GM12892 (cell line): ENCODE measurements at places on chromosomes 5 and 9.

- DNase-seq: no peak
These were observed 5.9 kb downstream of the MYMK start for GRCh38 chr9:133518706-133519449.

DNA sequence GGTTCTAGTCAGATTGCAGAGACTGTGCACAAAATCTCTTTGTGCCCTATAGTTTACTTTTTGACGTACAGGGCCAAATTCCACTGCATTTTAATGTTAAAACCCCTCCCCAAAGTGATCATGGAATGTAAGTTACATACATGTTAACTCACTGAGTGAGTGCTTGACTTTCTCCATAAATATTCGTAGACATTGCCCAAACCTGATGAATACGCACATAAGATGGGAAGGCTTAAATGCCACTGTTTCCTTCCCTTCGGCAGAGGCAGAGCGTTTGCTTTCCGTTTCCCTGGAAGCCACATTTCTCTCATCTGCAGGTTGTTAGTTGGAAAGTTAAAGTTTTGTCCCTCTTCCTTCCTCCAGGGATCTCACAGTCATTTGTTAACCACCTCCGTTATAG lies 286.2 kb downstream of the MCTP1 start:
- DNase-seq: no peak

DNA sequence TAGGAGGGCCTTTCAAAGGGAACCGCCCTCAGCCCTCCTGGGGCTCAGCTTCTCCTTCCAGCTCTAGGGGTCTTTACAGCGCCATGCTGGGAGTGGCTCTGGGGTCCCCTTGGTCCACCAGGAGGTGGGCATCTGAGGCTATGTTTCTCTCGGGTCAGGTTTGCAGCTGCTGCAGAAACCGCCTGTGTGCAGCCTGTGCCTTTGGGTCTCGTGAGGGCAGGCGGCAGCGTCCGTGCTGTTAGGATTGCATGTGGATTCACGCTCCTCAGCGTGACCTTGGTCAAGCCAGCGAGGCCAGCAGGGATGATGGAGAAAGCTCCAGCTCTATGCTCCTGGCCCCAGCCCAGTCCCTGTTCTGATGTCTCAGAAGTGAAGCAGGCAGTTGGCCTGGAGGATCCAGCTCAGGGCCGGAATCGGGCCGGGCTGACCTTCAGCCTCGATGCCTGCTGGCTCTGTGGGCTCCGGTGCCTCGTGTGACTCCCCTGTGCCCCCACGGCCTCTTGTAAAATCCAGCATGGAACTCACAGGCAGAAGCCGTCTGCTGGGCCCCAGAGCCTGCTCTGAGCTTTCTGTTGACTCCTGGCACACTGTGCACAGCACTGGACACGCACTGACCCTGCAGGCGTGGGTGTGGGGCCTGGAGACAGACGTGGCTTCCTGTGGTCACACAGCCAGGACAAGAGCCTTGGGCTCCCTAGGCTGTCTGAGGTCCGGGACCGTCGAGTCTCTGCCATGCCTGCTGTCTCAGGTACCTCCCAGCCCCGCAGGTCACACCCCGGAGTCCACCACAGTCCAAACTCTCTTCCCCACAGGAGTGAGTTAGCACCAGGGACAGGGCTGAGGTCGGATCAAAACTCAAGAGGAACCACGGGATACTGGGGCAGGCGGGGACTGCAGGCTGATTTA lies 54.3 kb downstream of the TRIP13 start:
- DNase-seq: no peak

DNA sequence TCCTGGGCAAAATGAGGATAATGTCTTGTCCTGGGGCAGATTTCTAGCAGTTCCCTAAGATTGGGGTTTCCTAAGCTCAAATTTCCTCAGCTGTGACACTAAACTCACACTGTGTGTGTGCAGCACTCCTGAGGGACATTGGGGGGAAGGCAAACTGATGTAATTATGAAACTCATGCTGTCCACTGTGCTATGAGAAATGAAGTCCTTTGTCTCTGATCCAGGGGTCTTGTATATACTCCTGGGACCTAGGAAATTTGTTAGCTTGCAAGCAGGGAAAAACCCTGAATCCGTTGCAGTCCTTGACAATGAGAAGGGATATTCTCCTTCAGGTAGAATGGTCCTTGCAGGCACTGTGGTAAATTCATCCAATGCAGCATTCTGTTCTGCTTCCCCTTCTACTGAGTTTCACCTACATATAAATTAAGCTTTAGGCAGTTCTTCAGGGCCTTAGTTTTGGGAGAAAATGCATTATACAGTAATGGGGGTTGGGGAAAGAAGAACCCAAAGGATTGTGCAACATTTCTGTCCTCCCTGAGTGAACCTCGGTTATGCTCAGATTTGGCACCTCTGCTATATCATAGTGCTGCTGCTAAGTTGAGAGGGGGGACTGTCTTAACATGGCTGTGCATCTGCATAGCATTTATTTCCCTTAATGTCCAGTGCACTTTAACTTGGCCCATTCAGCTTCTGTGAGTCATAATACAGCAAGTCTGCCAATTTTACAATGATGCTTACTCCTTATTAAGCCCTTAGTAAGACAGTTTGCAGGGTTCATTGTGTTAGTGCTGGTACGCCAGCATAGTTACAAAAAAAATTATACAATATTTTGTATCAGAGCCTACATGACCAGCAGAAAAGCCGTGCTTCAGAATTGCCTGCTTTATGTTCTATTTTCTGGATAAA lies 80.2 kb downstream of the PJA2 start:
- DNase-seq: no peak

GRCh38 chr9:1319436-1319835 lies 269.3 kb downstream of the DMRT2 start:
- no peak for DNase-seq

DNA sequence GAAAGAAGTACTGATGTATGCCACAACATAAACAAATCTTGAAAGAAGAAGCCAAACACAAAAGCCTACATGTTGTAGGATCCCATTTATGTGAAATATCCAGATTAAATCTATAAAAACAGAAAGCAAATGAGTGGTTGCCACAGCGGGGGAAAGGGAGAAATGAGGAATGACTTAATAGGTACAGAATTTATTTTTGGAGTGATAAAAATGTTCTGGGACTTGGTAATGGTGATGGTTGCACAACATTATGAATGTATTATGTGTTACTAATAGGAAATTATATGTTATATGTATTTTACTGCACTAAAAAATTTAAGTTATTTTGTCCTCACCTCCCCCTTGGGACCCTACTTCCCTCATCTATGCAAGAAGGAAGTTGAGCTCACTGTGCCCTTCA lies 16.4 kb upstream of the TTC1 start:
- DNase-seq: no peak

GRCh38 chr5:174155706-174156105 lies 110.2 kb downstream of the NSG2 start:
- no peak for DNase-seq

DNA sequence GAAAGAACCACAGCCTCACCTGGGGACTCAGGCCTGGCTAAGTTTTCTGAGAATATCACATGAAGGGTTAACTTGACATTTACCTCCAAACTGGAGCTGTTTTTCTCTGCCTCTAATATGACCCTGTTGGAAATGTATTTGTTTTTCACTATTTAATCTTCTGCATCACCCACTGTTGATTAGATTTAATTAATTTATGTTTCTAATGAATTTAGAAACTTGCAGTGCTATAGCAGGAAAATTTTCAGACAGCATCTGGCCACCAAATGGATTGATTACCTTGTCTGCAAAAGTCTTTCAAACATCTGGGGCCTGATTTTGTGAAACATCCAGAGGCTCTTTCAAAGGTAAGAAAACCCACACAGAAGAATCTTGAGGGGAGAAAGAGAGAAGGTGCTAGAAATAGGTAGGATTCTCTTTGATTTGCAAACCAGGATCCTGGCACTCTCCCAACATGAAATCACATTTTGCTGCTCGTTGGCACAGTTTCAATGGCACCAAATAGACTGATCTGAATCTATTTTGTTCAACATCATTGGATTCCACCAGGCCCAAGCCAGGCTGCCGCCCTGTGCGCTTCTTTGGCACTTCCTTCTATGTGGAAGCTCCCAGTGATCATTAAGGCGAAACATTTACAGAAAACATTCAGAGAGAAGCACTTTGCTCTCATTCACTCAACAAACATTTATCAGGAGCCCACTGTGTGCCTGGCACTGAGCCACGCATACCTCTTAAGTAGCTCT lies 157.3 kb downstream of the PPP2R2B start:
- DNase-seq: no peak

- DNase-seq: peak; percentile 53
These were observed 222.6 kb downstream of the ROR2 start for GRCh38 chr9:91727316-91727861.

- DNase-seq: no peak
These were observed 61.9 kb downstream of the GLIS3 start for GRCh38 chr9:4237748-4238511.

- DNase-seq: no peak
These were observed 43.7 kb downstream of the SLC36A1 start for GRCh38 chr5:151491062-151491461.

DNA sequence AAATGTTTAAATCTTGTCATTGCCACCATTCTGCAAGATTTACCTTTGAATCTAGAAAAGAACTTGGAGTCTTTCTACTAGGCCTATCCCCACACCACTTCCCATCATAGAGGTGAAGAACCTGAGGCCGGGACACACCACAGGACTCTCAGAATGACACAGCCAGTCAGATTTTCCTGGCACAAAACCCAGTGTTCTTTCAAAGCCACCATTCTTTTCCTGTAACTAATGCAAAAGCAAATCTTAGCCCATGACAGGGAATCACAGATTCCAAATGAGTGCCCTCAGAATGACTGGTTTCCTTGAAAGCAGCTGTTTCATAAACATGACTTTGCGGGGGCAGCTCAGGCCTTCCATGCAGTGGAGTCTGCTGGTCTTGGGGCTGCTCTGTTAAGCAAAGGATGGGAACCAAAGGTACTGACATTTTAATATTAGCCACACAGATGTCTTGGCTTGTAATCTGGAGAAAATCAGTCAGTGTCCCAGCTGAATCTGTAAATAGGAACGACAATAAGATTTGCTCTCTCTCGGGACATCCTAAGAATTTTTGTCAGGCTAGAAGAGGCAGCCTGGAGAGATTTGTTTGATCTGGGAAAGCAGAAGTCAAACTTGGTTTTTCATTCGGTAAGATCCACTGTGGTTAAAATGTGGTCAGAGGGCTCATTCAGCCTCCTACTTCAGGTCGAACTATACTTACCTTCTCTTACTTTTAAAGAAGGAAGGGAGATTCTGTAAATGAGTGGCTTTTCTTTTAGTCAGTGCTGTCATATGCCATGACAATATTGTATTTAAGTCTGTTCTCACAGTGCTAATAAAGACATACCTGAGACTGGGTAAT lies 115.1 kb downstream of the PALM2AKAP2 start:
- no peak for DNase-seq

DNA sequence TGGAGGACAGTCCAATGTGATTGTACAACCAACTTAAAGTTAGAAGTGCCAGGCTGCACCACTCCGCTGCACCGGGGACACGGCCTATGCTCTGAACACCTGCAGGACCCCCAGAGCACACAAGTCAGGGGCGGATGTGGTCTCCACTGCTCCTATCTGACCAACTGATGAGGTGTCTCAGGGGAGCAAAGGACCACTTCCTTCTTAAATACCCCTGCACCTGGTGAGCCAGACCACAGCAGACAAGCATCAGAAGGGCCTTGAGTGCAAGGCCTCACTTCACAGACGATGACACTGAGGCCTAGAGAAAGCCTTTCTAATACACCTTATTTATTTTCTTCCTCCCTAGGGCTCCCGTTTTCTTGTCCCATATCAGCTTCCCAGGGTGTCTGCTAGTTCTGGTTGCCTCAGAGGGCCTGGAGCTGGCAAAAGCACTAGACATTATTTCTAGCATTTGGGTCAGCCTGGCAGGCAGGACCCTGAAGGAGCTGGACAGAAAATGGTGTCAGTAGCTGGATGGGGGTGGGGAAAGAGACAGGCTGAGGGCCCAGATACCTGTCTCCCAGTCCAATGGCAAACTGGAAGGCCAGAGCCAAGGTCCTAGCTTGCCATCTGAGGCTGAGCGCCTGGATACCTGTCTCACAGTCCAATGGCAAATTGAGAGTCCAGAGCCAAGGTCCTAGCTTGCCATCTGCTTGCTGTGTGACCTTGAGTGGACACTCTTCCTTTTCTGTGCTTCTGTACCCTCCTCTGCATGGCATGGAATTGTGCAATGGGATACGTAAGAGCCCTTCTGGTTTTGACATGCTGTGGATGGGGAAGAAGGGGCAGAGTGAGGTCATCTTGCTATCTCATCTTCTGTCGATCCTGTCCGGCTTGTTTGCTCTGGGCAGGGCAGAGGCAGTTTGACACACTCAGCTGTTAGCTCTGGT lies 9.0 kb downstream of the CCDC69 start:
- DNase-seq: peak; percentile 62

DNA sequence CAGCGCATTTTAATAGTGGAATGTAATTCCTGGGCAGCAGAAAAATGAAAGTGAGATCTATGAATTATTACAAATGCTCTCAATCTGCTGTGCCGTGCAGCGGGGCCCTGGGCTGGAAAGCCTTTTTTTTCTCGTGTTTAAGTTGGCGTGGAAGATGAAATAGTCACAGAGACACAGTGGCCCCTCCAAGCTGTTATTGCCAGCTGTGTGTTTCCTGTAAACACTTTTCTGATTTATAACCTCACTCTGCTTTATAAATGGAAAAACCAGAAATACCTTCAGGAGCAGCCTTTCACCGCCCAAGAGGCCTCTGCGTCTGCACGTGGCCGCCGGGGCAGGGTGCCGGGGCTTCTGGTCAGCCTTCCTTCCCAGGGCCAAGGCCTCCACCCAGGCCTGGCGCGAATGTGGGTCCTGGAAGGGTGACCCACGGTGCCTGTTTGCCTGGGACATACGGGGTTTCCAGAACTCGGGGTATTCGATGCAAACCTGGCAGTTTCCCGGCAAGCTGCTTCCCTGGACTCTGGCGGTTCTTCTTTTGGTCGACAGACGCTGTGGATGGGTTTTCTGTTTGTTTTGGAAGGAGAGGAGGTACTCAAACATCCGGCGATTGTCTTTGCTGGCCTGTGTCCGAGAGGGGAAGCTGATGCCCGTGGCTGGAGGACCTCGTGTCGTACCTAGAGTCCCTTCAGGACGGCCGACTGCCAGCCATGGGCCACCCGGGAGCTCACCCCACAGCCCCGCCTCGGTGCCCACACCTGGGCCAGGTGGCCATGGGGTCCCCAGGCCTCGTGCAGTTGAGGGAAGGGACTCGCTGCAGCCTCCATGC lies 256.7 kb downstream of the PARP8 start:
- no peak for DNase-seq

DNA sequence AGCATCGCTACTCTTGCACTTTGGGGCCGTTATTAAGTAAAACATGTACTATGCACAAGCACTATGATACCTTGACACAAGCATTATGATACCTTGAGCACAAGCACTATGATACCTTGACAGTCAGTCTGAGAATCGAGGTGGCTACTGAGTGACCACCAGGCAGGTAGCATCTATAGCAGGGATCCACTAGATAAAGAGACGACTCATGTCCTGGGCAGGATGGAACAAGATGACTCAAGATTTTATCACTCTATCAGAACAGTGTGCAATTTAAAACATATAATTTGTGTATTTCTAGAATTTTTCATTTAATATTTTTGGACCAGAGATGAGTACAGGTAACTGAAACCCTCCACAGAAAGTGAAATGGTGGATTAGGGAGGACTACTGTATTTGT lies 16.9 kb downstream of the CHSY3 start:
- DNase-seq: no peak

GRCh38 chr5:170484847-170485615 lies 18.8 kb upstream of the KCNIP1 start:
- no peak for DNase-seq

GRCh38 chr5:179403426-179404147 lies 58.3 kb upstream of the ADAMTS2 start:
- DNase-seq: no peak
